Esophagus (tissue), 2 donors: ENCODE measurements at places on chromosomes 11 and 22. TPM values are rescaled to one million over a fixed set of nuclear protein-coding genes. Genes with fewer than 3 reads are reported as not detected.

Gene CATSPERZ
- 0.37 TPM for polyA plus RNA-seq

Gene EIF3M
- 283 TPM for polyA plus RNA-seq

Gene MED17
- 9.4 TPM for polyA plus RNA-seq

Gene OR52N4
- polyA plus RNA-seq: 0.04 TPM

Gene GLYATL2
- 0.16 TPM for polyA plus RNA-seq

Gene SYT7
- polyA plus RNA-seq: 2.2 TPM

Gene HORMAD2
- polyA plus RNA-seq: not detected

Gene TMPRSS6
- 0.04 TPM for polyA plus RNA-seq

Gene USP47
- 19.7 TPM for polyA plus RNA-seq

Gene ARHGAP20
- 0.33 TPM for polyA plus RNA-seq

Gene CHST1
- 0.25 TPM for polyA plus RNA-seq

Gene IL17REL
- not detected for polyA plus RNA-seq

Gene MGAT3
- polyA plus RNA-seq: 0.28 TPM

Gene BTBD18
- polyA plus RNA-seq: not detected

Gene CDON
- 0.61 TPM for polyA plus RNA-seq

Gene KRTAP5-2
- polyA plus RNA-seq: not detected

Gene SEPTIN5
- 40.8 TPM for polyA plus RNA-seq

Gene PIK3IP1
- 11.5 TPM for polyA plus RNA-seq

Gene ADM2
- polyA plus RNA-seq: 3.6 TPM

Gene OSBP
- 13.6 TPM for polyA plus RNA-seq

Gene LRRC4C
- polyA plus RNA-seq: 0.12 TPM

Gene RFPL3
- not detected for polyA plus RNA-seq

Gene OR56A4
- not detected for polyA plus RNA-seq

Gene MS4A10
- polyA plus RNA-seq: not detected

Gene YAP1
- 39.5 TPM for polyA plus RNA-seq

Gene PARVG
- polyA plus RNA-seq: 3.1 TPM

Gene NXPE4
- polyA plus RNA-seq: not detected

Gene AMPD3
- polyA plus RNA-seq: 11.9 TPM

Gene APLNR
- 0.54 TPM for polyA plus RNA-seq

Gene IGLL5
- polyA plus RNA-seq: 0.47 TPM

Gene GGT5
- polyA plus RNA-seq: 4.7 TPM

Gene ZNF143
- 12.3 TPM for polyA plus RNA-seq

Gene ABCG4
- polyA plus RNA-seq: 0.21 TPM

Gene HTR3A
- 0.13 TPM for polyA plus RNA-seq

Gene BACE1-AS
- 5.9 TPM for polyA plus RNA-seq

Gene ALX4
- polyA plus RNA-seq: under 0.01 TPM

Gene KRTAP5-10
- 0.05 TPM for polyA plus RNA-seq

Gene THY1
- polyA plus RNA-seq: 0.92 TPM

Gene ZC3H12C
- polyA plus RNA-seq: 0.77 TPM

Gene DMC1
- polyA plus RNA-seq: 1.3 TPM

Gene OR6X1
- not detected for polyA plus RNA-seq
